ENCODE measurements at places on chromosomes 2 and 18.

GRCh38 chr2:69740502-69740951 lies 1.4 kb upstream of the ANXA4 start:
- DNase-seq = no peak

DNA sequence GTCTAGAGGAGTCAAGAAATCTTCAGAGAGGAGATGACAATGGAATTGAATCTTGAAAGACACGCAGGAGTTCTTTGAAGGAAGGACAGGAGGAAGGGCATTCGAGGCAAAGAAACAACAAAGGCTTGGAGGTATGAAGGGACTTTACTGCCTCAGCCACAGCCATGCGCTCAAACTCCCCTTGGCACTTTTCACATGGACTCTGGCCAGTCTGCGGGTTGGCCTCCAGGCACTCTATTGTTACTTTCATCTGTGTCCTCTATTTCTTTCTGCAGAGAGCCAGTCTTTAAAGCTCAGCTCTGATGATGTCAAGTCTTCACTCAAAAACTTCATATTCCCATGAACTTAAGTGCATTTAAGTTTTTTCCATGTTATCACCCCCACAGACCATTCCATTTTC lies 95.4 kb downstream of the ZAP70 start:
- DNase-seq = no peak

GRCh38 chr2:143262389-143262788 lies 133.2 kb downstream of the ARHGAP15 start:
- DNase-seq = no peak

- no peak for DNase-seq
Observed at GRCh38 chr2:9771481-9772017, 71.7 kb upstream of the TAF1B start.

GRCh38 chr2:64036034-64036705 lies 16.9 kb upstream of the VPS54 start:
- peak; percentile 41 for DNase-seq

GRCh38 chr2:215476424-215476823 lies 40.6 kb upstream of the FN1 start:
- no peak for DNase-seq

DNA sequence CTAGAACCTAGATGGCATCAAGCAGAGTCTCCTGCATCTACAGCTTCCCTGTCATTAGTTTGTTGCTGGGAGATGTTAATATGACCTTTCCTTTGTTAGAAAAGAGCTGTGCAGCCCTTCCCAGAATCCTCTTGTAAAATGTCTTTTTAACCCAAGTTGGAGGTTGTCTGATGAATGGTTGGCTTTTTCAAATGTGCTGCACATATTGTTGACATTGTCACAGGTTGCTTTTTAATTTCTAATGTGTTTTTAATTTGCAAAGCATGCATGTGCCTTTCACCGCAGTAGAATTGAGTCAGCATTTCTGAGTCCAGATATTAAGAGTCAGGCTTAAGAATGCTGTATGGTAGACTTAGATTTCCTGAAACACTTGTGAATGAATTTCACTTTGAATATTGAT lies 120.8 kb downstream of the GREB1L start:
- DNase-seq = no peak

GRCh38 chr2:44932079-44932478 lies 9.4 kb upstream of the SIX3 start:
- no peak for DNase-seq

- DNase-seq = peak; percentile 31
Observed at GRCh38 chr2:181077128-181077709, 96.8 kb downstream of the UBE2E3 start.

DNA sequence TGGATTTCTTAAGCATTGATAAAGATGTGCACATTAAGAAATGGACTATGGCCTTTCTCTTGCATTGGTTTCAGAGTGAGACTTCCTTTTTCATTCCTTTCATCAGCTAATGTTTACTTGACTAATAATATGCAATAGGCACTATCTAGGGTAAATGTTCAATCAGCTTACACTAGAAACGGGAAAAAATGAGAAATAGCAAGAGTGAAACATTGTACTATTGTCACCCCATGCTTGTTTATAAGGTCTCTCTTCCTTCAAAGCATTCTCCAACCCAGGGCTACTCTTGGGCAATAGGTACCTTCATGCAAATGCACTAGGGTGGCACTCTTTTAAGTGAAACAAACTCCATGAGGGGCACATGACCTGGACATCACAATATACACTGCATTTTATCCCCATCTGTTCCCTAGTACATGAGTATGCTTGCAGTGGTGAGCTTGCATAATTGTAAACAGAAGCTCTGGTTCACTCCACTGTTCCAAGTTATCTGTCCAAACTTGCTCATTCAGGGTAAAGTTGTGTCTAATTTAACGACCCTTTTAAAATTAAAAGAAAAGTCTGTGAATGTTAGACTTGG lies 402.3 kb downstream of the ERBB4 start:
- DNase-seq = no peak

DNA sequence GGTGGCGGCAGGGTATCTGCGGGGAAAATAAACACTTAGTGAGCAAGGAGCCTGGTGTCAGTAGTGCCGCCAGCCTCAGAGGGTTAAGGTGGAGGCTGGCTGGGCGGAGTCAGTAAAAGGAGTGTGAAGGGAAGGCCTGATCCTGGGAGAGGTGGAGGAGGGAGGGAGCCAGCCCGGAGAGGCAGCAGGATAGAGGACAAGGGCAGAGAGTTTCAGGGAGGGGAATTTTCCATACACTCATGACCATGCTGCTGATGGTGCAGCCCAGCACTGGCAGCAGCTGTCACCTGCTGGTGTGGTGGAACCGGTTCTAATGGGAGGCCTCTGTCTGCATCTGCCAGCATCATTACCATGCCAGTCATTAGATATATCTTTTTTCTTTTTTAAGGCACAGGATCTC lies 2.0 kb upstream of the TEX44 start:
- no peak for DNase-seq

DNA sequence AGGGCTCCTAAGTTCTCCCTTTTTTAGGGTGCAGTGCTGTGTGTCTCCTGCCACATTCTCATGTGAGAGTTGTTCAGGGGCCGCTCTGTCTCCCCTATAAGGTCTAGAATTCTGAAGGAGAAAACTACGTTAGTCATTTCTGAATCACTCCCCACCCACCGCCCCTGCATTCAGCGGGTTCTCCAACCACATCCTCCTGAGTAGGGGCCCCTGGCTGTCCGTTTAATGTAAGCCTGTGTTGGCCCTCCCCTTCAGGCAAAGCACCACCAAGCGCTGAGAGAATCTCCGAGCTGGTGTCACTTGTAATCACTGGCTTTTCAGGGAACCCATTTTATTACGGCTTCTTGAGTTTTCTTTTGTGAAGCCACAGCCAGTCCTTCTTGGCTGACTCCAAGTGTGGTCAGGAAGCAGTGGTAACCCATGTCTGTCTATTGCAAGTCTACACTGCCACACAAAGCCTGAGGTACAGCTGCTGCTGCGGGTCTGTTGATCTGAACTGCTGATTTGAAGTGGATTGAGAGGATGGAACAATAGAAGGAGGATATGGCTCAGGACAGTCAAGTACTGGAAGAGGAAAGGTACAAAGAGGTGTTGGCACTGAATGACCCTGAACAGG lies 16.9 kb downstream of the LCT start:
- DNase-seq = peak; percentile 64

DNA sequence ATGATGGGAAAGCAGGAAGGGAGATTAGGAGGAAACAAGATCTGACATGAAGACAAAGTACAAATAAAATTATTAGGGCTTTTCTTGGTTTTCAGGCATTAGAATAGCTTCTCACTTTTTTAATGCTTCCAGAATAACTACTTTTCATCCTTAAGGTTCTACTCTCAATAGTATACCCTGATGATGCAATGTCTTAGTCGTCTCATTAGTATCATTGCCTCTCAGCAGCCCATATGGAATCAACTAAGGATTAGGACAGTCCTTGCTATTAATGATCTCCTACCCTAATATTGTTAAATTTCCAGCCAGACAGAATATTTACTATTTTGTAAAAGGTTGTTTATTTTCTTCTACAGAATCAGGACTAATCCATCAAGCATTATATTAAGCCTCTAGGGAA lies 55.9 kb downstream of the RELCH start:
- no peak for DNase-seq
